ENCODE measurements at places on chromosomes 2 and 18.

GRCh38 chr2:168194784-168195522 lies 52.4 kb downstream of the STK39 start:
- no peak for DNase-seq

DNA sequence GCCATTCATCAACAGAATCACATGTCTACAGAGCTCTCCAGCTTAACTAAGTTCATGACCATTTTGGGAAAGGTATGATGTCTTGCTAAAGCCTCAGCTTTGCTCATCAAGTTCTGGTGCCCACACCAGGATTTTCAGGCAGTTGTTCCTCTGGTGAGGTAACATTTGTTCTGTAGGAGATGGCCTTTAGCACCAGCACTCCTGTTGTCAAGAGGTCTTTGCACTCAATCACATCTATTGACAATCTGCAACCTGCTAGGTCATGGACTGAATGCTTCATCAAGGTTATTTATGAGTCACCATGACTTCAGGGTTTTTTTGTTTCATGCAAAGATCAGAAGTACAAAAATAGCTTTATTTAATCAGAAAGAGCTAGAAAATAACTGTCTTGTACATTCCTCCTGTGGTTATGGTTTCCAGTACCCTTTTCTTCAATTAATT lies 36.6 kb upstream of the VIT start:
- DNase-seq = no peak

GRCh38 chr2:78051480-78051879 lies 529.3 kb upstream of the LRRTM4 start:
- DNase-seq = no peak

DNA sequence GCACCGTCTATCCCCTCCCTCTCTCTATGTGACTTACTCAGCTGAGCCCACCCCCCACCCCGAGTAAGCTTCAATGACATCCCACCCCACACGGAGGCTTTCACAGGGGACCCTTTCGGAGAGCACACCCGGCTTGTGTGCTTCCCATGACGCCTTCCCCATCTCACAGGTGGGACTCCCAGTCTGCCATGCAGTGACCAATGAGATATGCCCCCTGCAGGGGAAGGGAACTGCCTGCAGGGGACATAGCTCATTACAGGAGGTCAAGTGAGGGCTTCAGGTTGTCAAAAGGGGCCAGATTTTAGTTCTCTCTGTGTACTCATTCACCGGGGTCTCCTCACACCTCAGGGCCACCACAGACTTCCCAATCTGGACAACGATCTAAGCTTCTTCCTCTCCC lies 112.6 kb downstream of the GAREM1 start:
- no peak for DNase-seq

DNA sequence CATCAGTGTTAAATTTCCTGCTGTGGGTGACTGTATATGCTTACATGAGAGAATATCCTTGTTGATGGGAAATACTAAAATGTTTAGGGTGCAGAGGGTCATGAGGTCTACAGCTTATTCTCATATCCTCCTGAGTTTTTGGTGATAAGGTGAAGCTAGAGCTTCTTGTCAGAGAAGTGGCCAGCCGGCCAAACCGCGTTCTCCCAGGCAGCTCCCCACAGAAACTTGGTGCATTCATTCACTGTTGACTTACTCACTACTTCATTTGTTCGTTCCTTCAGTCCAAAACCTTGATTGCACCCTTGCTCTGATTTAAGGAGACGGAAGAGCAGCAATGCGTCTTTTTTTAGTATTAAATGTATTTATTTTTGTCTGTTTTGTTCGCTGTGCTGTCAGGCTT lies 8.7 kb downstream of the SNED1 start:
- no peak for DNase-seq

DNA sequence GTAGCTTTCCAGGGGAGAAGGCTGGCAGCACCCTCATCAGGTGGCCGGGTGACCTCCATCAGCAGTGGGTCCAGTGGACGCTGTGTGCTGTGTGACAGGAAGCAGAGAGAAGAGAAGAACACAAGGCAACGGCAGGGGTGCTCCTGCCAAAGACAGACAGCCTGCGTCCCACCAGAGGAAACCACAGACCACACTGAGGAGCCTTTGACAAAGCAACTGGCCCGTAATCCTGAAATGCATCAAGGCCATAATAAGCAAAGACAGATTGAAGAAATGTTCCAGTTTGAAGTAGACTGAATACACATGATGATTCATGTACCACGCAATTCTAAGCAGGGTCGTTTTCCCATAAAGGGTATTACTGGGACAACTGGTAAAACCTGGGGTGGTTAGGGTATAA lies 172.4 kb downstream of the FBXO15 start:
- no peak for DNase-seq

GRCh38 chr2:215705771-215706361 lies 270.0 kb upstream of the FN1 start:
- no peak for DNase-seq

DNA sequence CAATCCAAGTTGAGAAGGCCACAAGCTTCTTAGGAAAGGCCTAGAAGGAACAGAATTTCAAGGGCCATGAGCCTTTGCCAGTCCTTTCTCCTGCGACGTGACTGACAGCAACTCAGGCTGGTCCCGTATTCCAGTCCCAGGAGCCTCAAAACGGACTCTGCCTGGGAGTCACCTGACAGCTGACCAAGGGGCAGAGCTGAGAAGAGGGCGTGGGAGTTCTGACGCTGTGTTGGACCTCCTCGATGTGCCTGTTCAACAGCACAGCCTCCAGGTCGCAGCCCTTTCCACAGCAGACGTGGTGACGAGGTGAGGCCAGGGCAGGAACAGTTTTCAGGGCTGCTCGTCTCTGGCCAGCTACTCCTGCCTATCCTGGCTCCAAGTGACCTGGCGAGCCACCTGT lies 37.6 kb downstream of the CENPO start:
- no peak for DNase-seq

GRCh38 chr2:83006961-83007360 lies 1452.1 kb downstream of the SUCLG1 start:
- no peak for DNase-seq

DNA sequence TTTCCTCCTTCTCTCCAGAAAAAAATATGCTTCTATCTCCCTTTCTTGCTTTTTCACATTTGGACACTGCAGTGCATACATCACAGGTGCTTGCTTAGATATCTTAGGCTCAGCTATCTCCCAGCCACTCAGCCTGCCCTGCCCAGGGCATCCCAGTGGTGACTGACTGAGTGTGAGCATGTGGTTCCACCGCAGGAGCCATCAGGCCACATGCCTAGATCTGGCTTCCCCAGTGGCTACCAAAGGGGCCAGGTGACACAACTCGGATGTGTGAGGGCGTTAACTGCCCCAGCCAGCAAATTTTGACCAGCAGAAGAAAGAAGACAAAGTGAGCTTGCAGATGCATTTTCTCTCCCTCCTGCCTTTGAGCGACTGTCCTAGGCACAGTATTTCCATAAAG lies 25.5 kb downstream of the SP5 start:
- no peak for DNase-seq

DNA sequence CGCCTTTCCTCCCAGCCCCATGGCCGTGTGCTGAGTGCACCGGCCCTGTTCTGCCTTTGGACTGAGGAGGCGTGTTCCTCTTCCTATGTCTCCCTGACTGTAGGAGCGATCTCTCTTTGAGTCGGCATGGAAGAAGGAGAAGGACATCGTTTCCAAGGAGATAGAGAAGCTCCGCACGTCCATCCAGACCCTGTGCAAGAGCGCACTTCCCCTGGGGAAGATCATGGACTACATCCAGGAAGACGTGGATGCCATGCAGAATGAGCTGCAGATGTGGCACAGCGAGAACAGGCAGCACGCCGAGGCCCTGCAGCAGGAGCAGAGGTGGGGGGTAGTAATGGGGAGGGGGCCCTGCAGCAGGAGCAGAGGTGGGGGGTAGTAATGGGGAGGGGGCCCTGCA lies 29.4 kb upstream of the ASB1 start:
- DNase-seq = no peak

DNA sequence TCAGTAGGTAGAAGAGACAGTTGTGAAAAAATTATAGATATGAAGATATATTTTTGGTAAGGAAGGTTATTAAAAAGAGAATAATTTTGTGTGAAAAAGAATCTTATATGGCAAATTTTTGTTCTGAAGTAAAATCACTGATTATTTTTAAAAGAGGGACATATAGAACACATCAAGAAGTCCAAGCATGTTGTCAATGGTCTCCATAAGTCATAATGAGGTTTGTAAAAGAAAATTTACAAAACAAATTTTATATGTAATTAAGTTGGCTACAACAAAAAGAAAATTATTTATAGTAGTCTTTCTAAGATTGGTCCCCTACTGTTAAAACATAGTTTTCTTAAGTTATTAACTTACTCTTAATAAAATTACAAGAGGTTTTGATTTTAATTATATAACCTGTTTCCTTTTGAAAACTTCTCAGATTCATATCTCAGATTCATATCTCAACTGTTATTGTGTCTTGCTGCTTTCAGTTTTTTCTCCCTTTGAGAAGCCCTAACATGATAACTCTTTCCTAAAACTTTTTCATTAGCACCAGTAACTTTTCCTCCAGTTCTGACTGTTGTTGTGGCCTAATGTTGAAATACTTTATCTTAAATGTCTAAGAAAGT lies 81.2 kb downstream of the SH3YL1 start:
- no peak for DNase-seq

DNA sequence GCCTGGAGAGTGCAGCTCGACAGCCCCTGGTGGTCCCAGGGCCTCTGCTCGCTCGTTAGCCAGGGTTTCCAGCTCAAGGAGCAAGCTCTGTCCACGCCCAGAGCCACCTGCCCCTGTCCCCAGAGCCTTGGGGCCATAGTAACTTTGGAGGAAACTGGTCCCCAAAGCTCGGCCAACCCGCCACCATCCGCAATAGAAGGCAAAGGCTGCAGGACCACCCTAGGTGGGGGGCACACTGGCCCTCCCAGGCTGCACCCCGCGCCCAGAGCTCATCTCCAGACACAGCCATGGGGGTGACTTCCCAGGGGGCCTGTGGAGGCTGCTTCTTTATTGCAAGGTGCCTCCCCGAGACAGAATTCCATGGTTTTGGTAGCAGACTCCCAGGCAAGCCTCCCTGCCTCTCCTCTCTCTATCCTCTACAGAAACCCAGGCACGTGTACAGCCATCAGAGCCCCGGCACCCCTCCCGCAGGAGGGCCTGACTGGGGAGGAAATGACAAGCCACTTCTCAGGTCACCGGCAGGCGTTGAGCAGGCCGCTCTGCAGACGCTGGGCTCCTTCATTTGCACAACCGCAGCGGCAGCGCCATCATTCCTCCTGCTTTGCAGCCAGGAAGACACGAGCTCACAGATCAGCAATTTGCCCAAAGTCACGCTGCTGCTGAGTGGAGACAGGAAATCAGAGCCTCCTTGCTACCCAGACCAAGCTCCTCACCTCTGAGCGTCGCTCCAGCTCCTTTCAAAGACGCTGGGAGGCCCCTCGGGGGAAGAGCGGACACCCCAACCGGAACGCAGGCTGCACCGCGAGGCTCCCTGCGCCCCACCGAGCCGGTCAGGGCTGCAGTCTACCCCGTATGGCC lies 80.2 kb downstream of the NDUFA10 start:
- no peak for DNase-seq

GRCh38 chr2:178449700-178450523 lies 1.1 kb downstream of the PRKRA start:
- DNase-seq = no peak
